ENCODE measurements at places on chromosomes 2 and 18.

GRCh38 chr2:104872866-104873688, 19.2 kb downstream of the POU3F3 start:
- DNase-seq, result peak; percentile 76

DNA sequence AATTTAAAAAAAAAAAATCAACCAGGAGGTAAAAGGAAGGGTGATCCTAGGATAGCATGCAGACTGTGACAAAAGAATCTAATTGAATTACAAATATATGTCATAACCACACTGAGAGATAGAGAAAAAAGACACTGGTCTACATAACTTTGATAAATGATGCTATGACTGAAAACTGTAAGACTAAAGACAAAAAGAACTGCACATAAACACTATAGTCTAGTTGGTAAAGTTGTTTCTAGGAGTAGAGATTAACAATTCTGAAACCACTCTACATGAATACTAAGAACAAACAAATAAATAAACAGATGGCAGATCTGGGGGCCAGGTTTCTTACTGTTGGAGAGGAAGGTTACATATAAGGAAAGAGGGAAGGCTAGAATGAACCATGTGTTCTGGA, 14.6 kb upstream of the CHAC2 start:
- DNase-seq, result no peak

- DNase-seq, result no peak
Measured at GRCh38 chr2:7728388-7728787, 811.2 kb downstream of the RNF144A start.

GRCh38 chr2:128735296-128735960, 416.8 kb upstream of the HS6ST1 start:
- no peak for DNase-seq

- no peak for DNase-seq
Measured at GRCh38 chr2:237279012-237279768, 134.8 kb downstream of the COL6A3 start.

DNA sequence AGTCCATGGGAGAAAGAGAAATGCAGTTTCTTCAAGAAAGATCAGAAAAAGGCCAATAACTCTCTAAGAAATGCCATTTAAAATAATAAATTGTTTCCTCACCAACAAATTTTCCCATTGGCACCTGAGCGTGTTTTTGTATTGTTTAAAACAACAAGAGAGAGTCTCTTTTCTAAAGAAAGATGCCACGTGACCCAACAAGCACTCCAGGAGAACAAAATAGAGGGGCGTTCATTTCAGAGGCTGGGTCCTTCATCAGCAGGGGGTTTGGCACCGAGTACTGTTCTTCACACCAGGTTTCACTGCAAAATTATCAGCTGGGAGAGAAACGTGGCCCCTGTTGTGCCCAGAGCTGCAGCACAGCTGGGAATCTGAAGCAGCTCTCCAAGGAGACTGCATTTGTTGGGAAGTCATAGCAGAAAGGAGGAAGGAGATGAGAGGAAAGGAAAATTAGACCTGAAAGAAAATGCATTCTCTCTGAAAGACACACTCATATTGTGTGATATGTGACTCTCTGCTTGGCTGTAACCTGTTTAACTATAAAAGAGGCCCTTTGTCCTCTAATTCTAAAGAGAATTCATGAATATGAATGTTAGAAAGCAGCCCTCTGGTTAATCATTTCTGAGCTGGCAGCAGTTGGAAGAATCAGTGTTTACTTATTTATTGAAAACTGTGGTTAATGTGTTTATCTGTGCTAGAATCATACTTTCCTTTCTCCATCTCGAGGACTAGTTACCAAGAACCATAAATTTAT, 205.3 kb upstream of the CDH20 start:
- no peak for DNase-seq

- DNase-seq, result no peak
Measured at GRCh38 chr2:63497576-63497975, 90.7 kb downstream of the WDPCP start.

DNA sequence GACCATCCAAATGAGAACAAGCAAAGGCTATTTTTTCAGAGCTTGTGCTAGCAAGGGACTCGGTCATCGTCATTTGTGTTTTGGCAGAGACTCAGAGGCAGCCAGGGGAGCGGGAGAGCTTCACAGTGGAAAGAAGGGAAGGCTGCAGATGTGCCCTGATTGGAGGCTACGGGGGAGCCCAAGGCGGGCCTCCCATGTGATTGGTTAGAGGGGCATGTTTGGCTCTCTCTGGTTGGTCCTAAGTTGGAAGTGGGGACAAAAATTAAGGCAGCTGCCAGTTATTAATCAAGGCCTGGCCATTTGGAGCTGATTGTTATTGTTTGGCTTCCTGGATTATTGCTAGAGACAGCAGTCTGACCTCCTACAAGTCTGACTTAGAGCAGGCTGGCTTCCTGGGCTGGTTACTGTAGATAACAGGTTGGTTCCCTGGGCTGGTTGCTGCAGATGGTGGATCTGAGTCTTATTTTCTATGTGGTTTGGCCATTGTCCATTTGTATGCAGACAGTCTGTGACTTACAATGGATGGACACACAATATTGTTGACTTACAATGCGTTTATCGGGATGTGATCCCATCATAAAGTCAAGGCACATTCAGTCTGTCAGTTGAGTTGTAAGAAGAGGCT, 5.9 kb downstream of the FER1L5 start:
- DNase-seq, result no peak

- no peak for DNase-seq
Measured at GRCh38 chr2:111095434-111095833, 25.3 kb upstream of the BCL2L11 start.

DNA sequence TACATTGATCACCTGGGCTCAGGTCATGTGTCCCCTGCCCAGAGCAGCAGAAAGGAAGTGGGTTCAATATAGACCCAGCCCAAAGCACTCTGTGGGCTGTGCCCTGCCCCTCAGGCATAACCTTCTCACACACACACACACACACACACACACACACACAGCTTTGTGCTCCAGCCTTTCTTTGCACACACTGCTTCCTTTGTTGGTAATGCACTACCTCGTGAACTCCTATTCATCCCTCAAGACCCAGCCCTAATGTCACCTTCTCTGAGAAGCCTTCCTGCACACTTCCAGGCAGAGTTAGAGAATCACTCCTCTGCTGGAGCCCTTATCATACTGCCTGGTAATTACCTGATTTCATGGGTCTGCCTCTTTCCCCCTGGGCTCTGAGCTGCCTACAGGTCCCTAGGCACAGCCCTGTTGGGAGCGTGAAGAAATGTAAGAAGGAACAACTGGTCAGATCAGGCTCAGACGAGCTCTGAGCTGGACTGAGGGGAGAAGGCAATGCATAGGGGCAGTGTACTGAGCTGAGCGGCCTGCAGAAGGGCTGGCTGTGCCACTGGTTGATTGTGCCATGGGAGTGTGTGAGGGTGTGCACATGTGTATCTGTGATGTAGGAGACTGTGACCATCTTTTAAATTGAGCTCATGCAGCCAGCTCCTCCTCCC, 210.3 kb downstream of the GLI2 start:
- DNase-seq, result no peak

- no peak for DNase-seq
Measured at GRCh38 chr2:86482034-86482433, 40.9 kb downstream of the KDM3A start.
